ENCODE measurements at places on chromosomes 5 and 9.

- DNase-seq = no peak
These were observed 136.7 kb upstream of the ZNF462 start for GRCh38 chr9:106726070-106726815.

- DNase-seq = no peak
These were observed 30.7 kb downstream of the MSX2 start for GRCh38 chr5:174755106-174755505.

GRCh38 chr9:104861397-104861796 is 66.6 kb downstream of the ABCA1 start:
- DNase-seq = no peak

GRCh38 chr9:406886-407654 is 192.4 kb downstream of the DOCK8 start:
- no peak for DNase-seq

GRCh38 chr9:32045513-32045912 is 338.9 kb upstream of the ACO1 start:
- DNase-seq = no peak

DNA sequence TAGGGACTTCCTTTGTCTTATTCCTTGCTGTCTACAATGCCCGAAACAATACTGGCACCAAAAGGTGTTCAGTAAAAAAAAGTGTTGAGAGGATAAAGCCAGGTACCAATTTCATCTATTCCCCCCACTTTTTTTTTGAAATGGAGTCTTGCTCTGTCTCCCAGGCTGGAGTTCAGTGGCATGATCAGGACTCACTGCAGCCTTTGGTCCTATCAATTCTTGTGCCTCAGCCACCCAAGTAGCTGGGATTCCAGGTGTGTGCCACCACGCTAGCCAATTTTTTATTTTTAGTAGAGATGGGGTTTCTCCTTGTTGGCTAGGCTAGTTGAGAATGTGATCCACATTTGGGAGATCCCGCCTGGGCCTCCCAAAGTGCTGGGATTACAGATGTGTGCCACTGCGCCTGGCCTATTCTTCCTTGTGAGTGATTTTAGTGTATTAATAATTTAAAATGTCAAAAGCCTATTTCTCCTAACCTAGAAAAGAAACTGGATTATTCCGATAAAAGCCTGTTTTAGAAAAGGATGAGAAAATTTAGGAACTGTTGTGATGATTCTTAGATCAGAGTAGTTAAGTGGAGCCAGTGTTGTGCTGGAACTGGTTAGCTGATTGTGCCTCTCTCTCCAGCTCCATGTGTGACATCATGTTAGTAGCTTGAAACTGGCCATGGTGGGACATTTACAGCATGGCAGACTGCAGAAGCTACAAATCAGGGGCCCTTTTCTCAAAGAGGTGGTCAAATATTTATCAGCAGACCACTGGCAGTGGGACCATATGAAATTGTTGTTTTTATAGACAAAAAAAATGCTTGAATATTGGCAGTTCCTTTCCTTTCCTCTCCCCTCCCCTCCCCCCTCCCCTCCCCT is 14.3 kb downstream of the CDC42SE2 start:
- DNase-seq = no peak

GRCh38 chr5:138463419-138464007 is 1.8 kb upstream of the EGR1 start:
- peak; percentile 68 for DNase-seq

GRCh38 chr9:88462191-88462590 is 72.8 kb upstream of the NXNL2 start:
- DNase-seq = no peak

GRCh38 chr5:172451771-172452197 is 2.5 kb downstream of the SH3PXD2B start:
- no peak for DNase-seq

GRCh38 chr9:93139365-93140182 is 5.5 kb upstream of the NINJ1 start:
- DNase-seq = no peak

Data from sciatic nerve (tissue), 2 donors.